ENCODE measurements at places on chromosomes 12 and 14.

DNA sequence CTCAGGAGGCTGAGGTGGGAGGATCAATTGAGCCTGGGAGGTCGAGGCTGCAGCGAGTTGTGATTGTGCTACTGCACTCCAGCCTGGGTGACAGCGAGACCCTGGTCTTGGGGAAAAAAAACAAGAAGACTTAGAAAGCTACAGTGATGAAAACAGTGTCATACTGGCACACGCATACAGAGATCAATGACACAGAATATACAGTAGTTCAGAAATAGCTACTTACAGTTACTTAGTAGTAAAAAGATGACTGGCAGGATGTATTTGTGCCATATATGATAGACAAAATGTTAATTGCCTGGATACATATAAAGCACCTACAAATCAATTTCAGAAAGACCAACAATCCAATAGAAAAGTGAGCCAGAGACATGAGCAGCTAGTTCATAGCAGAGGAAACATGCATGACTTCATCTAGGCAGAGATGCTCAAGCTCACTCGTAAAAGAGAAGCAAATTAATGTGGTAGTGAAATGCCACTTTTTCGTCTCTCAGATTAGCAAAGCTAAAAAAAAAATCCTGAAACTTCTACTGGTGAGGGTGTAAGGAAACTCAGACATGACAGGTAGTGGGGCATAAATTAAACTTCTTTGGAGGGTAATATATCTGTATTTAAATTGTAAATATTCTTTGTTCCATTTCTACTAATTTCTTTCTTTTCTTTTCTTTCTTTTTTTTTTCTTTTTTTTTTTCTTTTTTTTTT, 2.5 kb upstream of the ALDH2 start:
- no peak for DNase-seq

- no peak for DNase-seq
Measured at GRCh38 chr14:36791402-36791801, 129.7 kb downstream of the PAX9 start.

DNA sequence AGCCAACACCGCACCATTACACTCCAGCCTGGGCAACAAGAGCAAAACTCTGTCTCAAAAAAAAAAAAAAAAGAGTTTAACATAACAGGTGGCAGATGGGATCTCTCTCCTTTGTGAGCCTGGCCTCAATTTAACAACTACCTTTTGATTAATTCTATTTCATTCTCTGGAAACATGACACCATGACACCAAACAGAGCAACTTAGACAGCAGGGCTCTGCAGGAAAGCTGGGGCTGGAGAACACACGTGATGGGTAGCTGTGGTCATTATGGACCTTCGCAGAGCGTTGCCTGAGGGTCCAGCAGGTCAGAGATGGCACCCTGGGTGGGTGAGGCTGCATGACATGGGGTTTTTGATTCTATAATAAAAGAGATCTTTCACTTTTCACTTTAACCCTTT, 1.7 kb upstream of the DGLUCY start:
- DNase-seq: no peak

- DNase-seq: no peak
Measured at GRCh38 chr14:30564868-30565248, 5.9 kb downstream of the G2E3 start.

All from AG08395 (cell line).